ENCODE measurements at places on chromosomes 1 and 21.

DNA sequence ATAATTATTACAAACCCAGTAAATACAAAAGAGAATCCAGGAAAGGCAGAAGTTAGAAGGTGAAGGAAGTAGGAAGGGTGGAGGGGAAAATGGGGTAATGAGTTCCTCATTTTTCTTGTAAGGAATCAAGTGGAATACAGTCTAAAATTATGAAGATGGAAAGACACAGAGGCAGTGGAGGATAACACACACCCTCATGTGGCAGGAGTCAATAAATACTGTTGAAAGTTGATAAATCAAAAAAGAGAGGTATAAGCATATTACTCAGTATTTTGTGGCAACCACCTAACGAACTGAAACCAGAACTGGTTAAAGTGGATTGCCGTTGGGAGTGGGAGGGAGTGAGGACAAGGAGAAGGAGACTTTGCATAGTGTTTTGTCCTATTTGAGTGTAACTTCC is 78.6 kb upstream of the SLC44A3 start:
- no peak for DNase-seq

GRCh38 chr1:81114191-81114590 is 686.5 kb upstream of the ADGRL2 start:
- no peak for DNase-seq

GRCh38 chr1:202348005-202348508 is 442 bp upstream of the PPP1R12B start:
- no peak for DNase-seq

DNA sequence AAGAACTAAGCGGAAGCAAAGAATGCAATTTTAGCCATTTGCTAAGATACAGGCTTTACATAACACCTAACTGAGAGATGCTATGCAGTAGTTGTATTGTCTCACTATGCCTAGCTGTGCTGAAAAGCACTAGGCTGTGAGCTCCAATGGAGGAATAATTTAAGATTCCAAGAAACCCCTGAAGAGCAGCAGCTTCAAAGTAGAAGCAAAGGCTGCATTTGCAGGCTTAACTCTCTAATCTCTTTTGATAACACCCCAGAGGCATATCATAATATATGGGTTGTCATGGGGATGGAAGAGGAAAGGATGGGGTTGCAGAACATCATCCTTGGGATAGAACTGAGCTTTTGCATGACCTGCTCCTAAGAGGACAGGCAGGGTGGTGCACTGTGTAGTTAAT is 102.0 kb downstream of the ERG start:
- DNase-seq, result no peak

- DNase-seq, result no peak
Observed at GRCh38 chr1:217469983-217470382, 160.9 kb downstream of the GPATCH2 start.

GRCh38 chr1:202116287-202116686 is 6.4 kb upstream of the GPR37L1 start:
- DNase-seq, result no peak

- DNase-seq, result peak; percentile 21
Observed at GRCh38 chr1:113429461-113430153, 39.3 kb downstream of the MAGI3 start.

GRCh38 chr1:170661646-170662411 is 2.1 kb upstream of the PRRX1 start:
- DNase-seq, result peak; percentile 76

GRCh38 chr1:113191579-113192076 is 118.6 kb downstream of the LRIG2 start:
- DNase-seq, result no peak

All from fibroblast of gingiva (primary cell).